ENCODE measurements at places on chromosomes 2 and 18. TPM values are rescaled to one million over a fixed set of nuclear protein-coding genes. Genes with fewer than 3 reads are reported as not detected.

The DNER gene
- not detected for total RNA-seq

The CKAP2L gene
- total RNA-seq, result 38.4 TPM

The DNAJC5G gene
- total RNA-seq, result not detected

The RIT2 gene
- total RNA-seq, result not detected

The TTC32 gene
- total RNA-seq, result 17.7 TPM

The MLPH gene
- not detected for total RNA-seq

The EMILIN1 gene
- 1.4 TPM for total RNA-seq

The CAPN13 gene
- not detected for total RNA-seq

The HOXD1 gene
- not detected for total RNA-seq

The B3GNT7 gene
- total RNA-seq, result not detected

The HYCC2 gene
- total RNA-seq, result 37.8 TPM

The NYAP2 gene
- not detected for total RNA-seq

The DSC2 gene
- total RNA-seq, result not detected

The CD207 gene
- total RNA-seq, result not detected

The CLASP1 gene
- 68.8 TPM for total RNA-seq

The KCNG2 gene
- not detected for total RNA-seq

The PAX3 gene
- total RNA-seq, result not detected

The CGREF1 gene
- 3.9 TPM for total RNA-seq

The DUSP2 gene
- total RNA-seq, result 71.0 TPM

The SAG gene
- total RNA-seq, result not detected

The FSIP2 gene
- total RNA-seq, result 0.27 TPM

The PKDCC gene
- not detected for total RNA-seq

The ROCK2 gene
- 19.3 TPM for total RNA-seq

The MOCOS gene
- total RNA-seq, result 0.17 TPM

The CEP68 gene
- 7.9 TPM for total RNA-seq

The SLC4A5 gene
- total RNA-seq, result 3.7 TPM

The SYT4 gene
- total RNA-seq, result not detected

The IL1F10 gene
- not detected for total RNA-seq

The FBXO48 gene
- 2.5 TPM for total RNA-seq

The MRPL19 gene
- 42.6 TPM for total RNA-seq

The ARHGAP15 gene
- 182 TPM for total RNA-seq

The KCNG3 gene
- total RNA-seq, result not detected

The ACVR1 gene
- 38.5 TPM for total RNA-seq

The C2orf80 gene
- total RNA-seq, result not detected

The MTX2 gene
- 14.6 TPM for total RNA-seq

The IRS1 gene
- 6.3 TPM for total RNA-seq

The MC2R gene
- total RNA-seq, result not detected

The LYG2 gene
- total RNA-seq, result not detected

The ANKRD53 gene
- not detected for total RNA-seq

The ANKRD23 gene
- 18.4 TPM for total RNA-seq

The TUBA4B gene
- not detected for total RNA-seq

The MTCL1 gene
- 0.56 TPM for total RNA-seq

The PAIP2B gene
- total RNA-seq, result 0.74 TPM

The TUBB8B gene
- not detected for total RNA-seq

The NGEF gene
- not detected for total RNA-seq

Data from T-helper 1 cell treated with Interleukin-12 subunit alpha and Interleukin-12 subunit beta and Interleukin-4 antibody, amounts not matched to agents 30 ng/mL and 1 ng/mL, for 36 hours (primary cell).